Right renal cortex interstitium (tissue), 3 donors: ENCODE measurements at places on chromosomes 11 and 22. TPM values are rescaled to one million over a fixed set of nuclear protein-coding genes. Genes with fewer than 3 reads are reported as not detected.

LGALS1 gene
- polyA plus RNA-seq = 363 TPM

TNNT3 gene
- 5.3 TPM for polyA plus RNA-seq

CHRNA10 gene
- 1.2 TPM for polyA plus RNA-seq

OR52E4 gene
- polyA plus RNA-seq = not detected

OR6A2 gene
- polyA plus RNA-seq = 0.04 TPM

C11orf65 gene
- polyA plus RNA-seq = 3.1 TPM

IL18 gene
- 9.5 TPM for polyA plus RNA-seq

SLC3A2 gene
- 222 TPM for polyA plus RNA-seq

GRCh38 chr11:77479746-77480352 lies 6.0 kb upstream of the PAK1 start:
- no peak for DNase-seq

DNA sequence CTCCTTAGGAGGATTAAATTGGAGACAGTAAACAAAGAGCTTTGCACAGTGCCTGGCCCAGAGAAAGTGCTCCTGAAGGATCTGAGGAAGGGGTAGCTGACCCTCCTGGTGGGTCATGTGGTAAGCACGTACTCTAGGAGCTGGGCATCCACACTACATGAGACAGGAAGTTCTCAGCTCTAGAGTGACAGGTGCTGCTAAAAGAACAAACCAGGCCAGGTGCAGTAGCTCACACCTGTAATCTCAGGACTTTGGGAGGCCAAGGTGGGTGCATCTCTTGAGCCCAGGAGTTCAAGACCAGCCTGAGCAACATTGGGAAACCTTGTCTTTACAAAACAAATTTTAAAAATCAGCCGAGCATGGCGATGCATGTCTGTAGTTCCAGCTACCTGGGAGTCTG lies 13.1 kb downstream of the SLC43A1 start:
- DNase-seq = no peak

- no peak for DNase-seq
These were observed 38.4 kb downstream of the ZC3H12C start for GRCh38 chr11:110131386-110132123.

DNA sequence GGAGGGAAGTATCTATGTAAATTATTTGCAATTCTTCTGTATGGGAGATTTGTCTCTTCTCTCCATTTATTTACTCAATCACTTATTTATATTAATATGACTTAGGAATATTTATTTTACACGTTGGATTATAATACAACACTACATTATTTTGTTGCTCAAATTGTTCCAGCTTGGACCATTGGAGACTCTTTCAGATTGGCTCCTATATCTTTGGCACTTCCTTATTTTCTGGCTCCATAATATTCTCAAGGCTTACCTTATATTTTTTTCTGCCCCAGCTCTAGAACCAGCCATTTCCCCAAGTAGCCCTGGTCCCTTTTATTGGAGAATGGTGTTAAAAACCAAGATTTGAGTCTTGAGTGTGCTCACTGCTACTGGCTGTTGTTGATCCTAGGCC lies 101.9 kb downstream of the LRRC32 start:
- DNase-seq = no peak

- DNase-seq = no peak
These were observed 149.7 kb downstream of the CTTN start for GRCh38 chr11:70547821-70548670.

DNA sequence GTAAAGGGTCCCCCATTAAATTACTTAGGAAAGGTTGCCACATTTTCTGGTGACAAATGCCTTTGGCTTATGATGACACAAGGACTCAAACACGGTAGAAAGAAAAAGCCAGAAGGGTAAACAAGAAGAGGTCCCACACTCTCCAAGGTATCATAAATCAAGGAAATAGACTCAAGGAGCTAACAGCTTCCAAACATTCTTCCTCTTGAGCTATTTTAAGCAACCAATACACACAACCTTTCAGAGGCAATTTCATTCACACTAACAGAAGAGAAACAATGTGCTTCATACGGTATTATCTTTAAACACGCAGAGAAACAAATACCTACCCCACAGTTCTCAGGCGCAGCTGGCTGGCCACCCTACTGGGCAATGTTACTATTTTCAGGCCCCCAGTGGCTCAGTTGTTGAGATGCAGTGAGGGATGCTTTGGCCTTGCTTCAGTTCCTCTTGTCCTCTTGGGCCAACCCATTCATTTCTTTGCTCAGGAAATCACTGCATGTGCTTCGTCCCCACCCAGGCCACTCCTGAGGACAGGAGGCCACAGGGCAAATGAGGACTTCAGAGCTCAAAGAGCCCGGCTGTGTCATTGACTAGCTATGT lies 15.8 kb downstream of the ABTB2 start:
- DNase-seq = no peak

GRCh38 chr11:69310351-69310750 lies 16.4 kb downstream of the MYEOV start:
- DNase-seq = no peak

DNA sequence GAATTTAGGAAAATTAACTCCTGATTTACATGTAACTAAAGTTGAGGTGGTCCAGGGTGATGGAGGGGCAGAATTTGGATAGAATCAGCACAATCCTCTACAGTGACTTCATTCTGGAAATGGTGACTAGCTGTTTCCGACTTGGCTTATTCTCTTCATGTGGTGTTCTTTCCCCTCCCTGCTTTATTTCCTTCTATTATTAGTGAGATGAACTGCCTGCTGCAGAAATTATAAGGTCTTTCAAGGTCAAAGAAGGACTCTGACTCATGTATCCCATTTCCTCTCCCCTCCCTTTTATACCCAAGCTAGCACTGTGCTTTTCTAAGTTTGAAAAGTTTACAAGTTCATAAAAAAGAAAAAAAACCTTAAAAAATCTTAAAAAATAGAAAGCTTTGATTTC lies 12.2 kb upstream of the MRPL17 start:
- DNase-seq = no peak

- DNase-seq = no peak
These were observed 4.3 kb downstream of the NOL12 start for GRCh38 chr22:37690407-37690806.

GRCh38 chr22:50318698-50319411 lies 8.0 kb downstream of the DENND6B start:
- no peak for DNase-seq

DNA sequence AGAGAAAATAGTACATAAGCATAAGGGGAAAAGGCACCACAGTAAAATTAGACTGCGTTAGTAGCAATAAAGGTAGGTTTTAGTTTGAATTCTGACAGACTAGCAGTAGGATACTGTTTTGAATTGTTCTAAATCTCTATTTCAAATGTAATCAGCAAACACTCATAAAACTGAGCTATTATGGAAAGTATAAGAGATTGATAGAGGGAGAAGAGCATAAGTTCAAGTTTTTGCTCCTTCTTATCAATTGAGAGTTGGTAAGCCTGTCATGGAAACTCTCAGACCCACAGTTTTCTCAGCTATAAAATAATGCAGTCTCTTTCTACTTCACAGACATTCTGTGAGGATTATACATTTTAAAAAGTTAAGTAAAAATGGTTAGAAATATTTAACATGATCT lies 840.2 kb upstream of the CNTN5 start:
- DNase-seq = no peak

DNA sequence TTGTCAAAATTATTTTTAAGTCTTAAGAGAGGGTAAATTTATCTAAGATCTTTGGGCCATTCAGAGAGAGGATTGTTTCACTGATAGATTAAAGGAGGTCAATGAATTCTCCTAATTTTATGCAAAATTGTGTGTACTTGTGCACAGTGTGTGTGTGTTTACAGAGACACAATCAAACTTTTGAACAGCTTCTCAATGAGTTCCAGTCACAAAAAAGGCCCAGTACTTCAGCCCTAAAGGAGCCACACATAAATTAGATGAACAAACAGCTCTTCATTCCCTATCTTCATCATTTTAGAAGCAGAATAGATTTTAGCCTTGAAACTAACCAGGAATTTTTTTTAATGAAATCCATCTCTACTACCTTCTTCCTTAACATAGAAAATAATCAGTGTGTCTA lies 9.7 kb downstream of the GRIA4 start:
- DNase-seq = no peak

- no peak for DNase-seq
These were observed 380.5 kb downstream of the TENM4 start for GRCh38 chr11:79060081-79060953.

- no peak for DNase-seq
These were observed 139.2 kb downstream of the WNT11 start for GRCh38 chr11:76067099-76067498.

DNA sequence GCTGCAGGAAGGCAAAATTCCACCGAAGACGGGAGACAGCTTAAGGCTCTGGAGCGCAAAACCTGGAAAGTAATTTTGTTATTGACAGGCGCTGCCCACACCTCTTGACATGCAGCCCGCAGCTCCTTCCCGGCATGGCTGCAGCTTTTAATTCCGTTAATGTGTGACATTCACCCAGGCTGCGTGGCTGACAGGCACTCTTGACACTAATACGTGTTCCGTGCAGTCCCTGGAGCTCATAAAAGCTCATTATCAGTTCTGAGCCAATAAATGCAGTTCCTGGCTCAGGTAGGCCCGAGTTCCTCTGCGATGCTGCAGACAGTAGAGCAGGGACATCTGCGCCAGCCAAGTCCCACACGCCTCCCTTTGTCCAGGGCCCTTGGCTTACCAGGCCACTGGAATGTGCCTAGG lies 34.8 kb downstream of the TSPAN18 start:
- DNase-seq = no peak

DNA sequence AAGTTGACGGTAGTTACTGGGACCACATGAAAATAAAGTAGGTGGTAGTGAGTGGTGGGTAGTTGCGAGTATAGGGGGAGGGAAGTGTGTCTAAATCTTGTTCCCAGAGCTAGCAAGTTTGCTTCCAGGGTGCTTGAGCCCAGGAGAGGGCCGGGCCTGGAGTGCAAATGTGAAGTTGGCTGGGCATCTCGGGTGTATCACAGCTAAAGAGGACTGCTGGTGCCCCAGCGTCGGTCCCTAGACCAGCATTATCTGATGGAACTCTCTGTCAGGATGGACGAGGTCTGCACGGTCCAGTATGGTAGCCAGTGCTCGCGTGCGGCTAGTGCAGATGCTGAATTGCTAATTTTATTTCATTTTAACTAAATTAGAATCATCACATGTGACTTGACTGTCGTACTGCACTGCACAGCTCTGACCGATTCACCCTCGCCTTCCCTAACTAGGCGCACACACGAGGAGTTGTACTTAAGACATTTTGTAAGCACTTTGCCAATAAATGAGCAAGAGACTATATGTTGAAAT lies 75.4 kb downstream of the ARHGAP8 start:
- no peak for DNase-seq

DNA sequence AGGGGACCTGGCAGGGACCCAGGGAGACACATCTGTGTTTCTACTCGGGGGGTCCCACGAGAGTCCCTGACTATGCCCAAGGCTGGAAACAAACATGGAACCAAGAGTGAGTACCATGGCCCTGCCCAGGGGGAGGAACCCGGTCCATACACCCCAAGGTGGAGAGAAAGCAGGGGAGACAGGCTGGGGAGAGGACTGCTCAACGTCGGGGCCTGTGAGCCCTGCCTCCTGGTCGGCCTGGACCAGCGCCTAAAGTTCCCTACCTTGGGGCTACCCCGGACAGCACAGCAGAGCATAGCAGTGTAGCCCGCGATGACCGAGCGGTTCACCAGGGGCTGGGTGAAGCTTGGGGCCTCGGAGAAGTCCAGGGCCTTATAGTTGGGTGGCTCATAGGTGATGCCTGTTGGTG lies 20.2 kb downstream of the MYBPC3 start:
- DNase-seq = no peak

DNA sequence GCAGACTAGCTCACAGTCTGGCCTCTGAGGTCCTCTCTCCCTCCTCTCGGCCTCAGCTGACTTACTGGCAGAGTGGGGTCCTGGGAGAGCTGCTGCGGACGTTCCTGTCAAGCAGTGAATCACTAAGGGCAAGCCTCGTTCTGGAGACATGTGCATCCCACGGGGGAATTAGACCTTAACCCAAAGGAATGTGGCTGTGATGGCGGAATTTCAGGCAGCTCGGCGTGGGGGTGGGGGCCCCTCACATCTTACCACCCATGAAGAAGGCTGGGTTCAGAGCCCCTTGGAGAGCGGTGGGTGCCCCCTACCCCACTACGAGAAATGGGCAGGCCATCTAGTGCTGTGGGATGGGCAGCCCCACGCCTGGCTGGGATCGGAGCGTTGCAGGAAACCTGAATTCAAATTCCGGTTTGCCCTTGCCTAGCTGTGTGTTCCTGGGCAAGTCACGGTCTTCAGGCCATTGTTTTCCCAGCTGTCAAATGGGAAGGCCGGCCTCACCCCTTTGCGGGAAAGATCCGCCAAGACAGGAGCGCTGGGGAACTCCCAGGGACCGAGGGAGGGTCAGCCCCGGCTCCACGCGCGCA lies 554 bp downstream of the LRRC32 start:
- no peak for DNase-seq

GRCh38 chr11:115207166-115207591 lies 297.0 kb downstream of the CADM1 start:
- no peak for DNase-seq

DNA sequence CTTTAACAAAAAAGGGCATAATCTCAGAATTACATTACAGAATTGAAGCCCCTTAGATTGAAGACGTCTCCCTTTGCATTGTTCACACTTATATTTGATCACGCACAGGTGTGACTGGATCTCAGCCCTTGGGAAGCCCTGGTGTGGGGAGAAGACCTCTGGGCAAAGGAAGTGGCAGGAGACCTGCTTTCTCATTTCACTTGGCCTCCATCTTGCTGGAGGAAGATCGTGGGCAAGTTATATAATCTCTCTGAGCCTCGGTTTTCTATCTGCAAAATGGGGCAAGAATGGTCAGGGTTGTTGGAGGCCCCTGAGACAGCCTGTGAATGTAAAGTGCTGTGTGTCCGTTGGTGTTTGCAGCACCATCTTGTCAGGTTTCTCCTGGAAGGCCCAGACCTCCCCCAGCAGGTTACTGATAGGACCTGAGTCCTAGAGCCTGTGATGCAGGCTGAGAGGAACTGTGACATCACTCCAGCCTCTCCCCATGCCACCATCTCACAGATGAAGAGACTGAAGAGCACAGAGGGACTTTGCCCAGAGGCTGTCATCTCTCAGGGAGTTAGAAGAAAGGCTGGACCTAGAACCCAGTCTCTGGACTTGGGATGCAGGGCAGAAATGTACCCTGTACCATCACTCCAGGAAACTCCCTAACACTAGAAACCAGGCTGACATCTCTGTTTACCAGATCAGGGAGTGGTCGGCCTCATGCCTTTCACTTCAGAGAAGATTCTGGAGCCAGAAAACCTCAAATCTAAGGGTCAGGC lies 1.1 kb upstream of the APOA1 start:
- DNase-seq = no peak
